Ecto neural progenitor cell (in vitro differentiated cells): ENCODE measurements at places on chromosomes 12 and 14.

DNA sequence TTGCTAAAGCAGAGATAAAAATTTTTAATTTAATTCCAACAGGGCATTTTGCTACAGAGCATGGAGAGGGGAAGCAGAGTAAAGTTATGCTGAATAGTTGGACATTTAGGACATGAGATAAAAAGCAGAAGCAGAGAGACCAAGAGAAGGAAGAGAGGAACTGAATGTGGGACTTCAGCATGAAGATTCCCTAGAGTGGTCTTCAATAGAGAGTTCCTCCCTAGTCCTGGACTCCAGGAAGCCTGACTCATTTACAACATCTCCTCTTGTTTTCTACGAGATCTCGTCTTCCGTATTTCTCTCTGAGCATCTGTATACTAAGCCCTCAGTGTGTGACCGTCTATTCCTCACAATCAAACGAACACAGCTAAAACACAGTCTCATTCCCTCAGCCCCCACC, 35.2 kb upstream of the IFT81 start:
- no peak for DNase-seq

- no peak for DNase-seq
Measured at GRCh38 chr12:92075425-92075914, 70.2 kb downstream of the BTG1 start.

DNA sequence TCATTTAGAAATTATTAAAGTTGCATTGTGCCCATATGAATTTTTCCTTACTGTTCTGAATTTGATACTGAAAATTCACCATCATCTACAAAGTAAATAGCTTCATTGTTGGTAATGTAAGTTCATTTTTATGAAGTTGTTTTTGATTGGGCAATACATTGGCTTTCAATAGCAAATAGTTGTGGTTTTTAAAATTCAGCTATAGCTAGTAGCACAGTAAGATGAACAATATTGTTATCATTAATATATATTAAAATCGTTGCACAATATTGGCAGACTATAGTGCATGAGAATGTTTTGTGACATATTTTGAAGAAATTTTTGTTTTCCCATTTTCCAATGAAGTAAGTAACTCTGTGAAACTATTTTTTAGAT, 575.0 kb downstream of the PRKD1 start:
- DNase-seq = no peak

DNA sequence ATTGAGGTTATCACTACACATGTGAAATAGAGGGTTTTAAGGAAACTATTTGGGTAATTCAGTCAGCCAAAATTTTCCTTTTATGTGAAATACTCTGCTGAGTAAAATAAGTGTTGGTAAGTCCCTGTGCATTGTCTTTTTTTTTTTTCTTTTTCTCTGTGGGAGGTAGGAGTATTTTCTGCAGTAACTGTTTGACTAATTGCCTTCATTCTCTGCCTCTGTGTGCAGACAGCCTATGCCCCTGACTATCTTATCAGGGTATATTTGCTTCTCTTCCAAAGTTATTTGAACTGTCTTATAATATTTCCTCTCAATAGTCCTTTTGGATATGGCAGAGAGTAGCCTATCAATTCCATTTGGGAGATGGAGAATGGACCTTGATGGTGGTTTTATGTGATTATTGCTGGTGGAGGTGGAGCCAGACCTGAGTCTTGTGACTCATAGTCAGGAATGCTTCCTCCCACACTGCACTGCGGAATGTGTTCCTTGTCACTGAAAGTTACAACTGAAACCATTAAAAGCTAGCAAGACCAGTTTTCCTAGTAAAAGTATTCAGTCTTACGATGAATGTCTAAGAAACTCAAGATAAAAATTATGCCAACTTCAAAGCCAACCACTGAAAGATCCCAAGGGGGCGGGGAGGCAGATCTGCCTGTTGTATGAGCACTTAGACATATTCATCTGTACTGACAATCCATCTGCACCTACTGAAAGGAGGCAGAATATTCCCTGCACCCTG, 40.9 kb upstream of the STXBP6 start:
- no peak for DNase-seq

- DNase-seq = no peak
Measured at GRCh38 chr12:16568873-16569272, 37.1 kb downstream of the LMO3 start.

DNA sequence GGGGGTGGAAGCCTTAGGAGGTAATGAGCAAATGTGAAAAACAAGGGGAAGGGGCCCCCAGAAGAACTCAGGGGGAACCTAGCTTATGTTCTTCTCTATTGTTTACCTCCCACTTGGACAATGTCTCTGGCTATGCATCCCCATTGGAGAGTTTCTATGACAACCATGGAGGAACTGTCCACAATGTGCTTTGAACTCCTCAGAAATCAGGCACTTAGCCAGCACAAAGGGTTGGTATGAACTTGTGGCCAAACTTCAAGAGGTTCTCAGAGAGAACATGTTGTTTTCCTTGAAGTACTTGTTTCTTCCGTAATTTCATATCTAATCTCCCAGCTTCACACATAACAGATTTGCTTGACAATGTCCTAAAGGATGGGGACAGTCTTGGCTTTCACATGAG, 202.8 kb upstream of the PELI2 start:
- DNase-seq = no peak

DNA sequence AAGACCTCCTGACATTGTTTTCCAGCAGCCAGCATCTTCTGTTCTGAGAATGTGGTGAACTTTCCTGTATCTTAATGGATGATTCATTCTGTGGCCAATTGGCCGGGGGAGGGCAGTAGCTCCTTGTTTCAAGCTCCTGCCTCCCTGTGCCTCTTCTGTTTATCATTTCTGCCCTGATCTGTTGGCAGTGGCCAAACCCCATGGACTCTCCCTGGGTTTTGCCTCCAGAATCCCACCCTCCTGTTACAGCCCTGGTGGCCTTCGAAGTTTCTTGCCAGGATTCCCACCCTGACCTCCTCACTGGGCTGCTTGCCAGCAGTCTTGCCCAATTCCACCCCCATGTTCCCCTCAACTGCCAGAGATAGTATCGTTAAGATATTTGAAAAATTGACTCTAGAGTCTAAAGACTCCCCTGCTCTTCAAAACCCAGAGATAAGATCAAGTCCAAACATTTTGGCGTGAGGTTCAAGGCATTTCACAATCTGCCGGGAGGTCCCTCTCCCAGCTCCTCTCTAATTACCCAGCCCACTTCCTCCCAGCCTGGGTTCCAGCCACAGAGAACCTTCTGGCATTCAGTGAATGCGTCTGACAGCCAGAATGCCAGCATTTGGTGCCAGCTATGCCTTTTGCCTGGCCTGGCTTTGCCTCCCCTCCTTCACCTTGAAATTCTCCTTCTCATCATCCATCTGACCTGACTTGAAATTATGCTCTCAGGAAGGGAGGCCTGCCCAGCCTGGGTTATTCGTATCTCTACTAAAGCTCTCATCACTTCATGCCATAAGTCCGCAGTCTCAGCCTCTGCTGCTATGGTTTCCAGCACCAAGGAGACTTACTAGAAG, 37.7 kb upstream of the TXNRD1 start:
- no peak for DNase-seq

DNA sequence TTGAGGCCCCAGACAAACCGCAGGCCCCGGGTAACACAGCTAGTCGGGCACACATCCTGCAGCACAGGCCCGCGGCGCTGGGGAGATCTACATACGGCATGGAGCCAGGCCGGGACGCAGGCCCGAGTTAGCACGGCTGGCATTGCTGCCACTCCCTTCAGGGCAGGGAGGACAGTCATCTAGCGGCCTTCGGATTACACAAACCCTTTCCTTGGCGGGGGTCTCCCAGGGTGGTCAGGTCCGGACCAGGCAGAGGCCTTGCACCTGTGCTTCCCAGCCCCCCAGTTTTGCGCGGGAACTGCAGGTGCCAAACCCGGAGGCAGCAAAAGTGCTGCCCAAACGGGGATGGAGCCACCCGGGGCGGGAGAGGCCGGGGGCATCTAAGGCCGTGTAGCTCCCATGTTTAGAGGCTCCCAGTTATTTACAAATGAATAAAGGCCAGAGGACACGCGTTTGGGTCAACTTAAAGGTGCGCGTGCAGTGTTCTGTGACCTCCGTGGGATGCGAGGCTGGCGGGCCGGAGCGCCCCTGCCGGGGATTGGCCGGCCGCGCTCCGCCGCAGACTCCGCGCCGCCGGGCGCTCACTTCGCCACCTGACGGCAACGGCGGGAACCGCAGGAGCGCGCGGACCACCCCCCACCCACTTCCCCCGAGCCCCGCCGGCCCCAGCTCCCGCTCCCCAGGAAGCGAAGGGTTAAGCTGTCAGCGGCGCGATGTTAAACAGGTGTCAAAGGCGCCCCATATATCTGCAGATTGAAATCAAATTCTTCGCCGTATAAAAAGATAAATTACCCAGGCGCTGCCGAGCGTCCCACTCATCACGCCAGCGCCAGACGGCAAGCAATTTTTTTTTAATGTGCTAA, 18.1 kb downstream of the VSX2 start:
- peak; percentile 84 for DNase-seq
